ENCODE measurements at places on chromosomes 3 and 15.

DNA sequence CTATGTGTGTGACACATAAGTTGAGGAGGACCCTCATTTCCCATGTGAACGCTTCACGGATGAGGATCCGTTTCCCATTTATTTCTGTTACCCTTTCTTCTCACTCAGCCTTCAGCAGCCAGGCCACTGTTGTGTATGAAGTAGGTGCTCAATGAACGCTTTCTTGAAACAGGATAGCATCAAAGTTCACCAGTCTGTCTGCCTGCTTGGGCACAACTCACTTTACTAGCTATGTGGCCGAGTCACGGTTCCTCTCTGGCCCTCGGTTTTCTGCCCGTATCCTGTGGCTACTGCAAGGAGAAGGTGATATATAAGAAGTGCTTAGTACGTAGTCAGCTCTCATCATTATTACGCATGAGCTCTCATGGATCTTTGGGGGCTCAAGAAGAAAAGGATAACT lies 22.4 kb downstream of the ACSBG1 start:
- no peak for DNase-seq

DNA sequence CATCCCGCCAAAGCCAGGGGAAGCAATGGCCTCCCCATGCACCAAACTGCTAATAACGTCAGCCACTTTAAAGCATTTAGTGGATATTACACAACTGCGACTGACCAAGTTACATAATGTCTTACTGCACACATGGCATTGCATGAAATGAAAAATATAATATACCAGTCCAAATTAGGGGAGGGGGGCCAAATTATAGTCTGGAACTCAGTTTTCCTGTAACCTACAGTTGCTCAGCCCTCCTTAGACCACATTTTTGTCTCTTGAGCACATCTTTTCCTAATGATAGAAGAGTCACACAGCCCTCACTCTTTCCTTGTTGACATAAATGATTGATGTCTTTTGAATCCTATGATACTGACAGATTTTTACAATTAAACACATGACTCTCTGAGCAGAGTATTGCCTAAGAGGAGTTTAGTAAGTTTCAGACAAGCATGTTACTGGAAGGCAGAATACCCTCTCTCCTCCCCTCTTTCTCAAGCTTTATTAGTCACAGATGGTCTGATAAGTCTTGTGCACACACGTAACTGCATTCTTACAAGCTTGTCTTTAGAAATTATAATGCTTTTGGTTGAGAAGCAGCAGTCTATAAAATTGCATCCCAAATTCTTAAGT lies 1.1 kb upstream of the PLD1 start:
- DNase-seq = no peak

DNA sequence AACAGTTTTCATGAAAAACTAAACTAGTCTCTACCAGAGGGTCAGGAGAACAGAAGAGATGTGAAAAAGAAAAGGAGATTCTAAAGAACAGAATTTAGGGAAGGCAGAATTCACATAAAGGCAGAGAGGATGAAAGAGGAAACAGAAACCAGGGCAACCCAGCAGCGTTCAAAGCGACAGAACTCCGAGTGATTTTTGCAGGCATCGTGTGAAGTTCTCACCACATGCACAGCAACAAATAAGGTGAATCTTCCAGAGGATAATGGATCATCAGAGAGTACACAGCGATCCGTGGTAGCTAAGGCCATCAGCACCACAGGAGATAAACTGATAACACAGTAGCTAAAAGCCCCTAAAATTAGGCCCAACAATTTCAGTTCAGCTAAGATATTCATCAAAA lies 250.8 kb upstream of the THBS1 start:
- DNase-seq = no peak

DNA sequence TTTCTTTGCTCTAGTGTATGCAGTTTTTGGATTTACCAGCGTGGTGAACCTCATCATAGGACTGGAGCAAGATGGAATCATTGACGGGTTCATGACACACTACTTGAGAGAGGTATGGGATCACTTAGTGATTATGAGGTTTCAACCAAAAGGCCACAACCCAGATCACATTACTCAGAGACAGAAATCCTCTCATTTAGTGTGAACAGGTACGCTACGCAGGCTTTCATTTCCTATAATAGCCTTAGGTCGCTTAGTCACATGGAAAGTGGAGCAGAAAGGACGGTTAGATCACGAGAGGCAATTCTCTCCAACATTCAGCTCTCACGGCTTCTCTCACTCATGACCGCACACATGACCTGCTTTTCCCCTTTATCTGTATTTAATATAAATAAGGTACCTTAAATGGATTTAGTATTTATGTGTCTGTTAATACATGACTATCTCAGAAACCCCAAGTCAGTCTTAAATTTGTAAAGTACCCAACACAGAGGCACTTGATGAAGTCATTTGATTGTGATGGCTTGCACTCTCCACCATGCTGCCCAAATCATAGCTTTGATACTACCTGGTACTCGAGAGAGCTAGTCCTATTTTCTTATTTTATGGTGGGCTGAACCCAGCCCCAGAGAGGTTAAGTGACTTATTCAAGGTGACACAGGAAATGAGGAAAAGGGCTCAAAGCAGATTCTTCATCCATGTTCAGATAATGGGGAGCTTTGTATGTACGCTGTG lies 8.6 kb downstream of the TM6SF1 start:
- peak; percentile 19 for DNase-seq

- no peak for DNase-seq
Measured at GRCh38 chr3:11717768-11718636, 74.3 kb upstream of the VGLL4 start.

GRCh38 chr3:55728461-55729100 lies 241.5 kb upstream of the WNT5A start:
- peak; percentile 74 for DNase-seq

DNA sequence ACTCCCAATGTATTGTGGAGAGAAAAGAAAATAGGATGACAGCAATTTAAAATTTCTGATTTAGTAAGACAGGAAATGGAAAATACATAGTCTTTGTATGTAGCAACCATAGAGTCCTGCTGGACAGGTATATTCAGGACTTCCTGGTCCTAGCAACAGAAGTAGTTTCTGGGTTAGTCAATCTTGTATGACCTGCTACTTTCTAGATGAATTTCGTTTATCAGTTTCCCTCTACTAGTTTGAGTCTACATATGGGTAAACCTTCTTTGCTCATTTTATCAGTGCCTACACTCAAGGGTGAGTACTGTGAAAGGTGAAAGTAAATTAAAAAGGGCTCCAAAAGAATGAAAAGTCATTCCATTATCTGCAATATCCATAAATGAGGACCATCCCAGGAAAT lies 309.8 kb downstream of the UNC13C start:
- no peak for DNase-seq

GRCh38 chr3:184135149-184135910 lies at the start of gene EIF2B5:
EIF2B5 (plus strand) TSS chr3:184135358; CDS start chr3:184135386, 28 bp downstream.
- DNase-seq = peak; percentile 97

DNA sequence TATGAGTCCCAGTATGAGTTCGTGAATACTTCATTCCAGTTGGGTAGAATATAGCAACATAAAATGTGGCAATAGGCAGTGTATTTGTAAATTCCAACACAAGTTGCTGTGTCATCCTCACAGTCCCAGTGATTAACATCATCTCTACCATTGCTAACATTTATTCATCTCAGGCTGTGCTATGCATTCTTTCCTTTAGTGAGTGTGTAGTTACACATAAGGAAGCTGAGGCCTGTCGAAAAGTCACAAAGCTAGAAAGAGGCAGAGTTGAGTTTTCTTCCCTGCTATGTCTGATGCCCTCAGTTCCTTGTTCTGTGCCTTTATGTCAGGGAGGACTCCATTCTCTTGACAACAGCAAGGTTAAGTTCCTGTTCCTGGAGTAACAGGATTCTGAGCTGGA lies 96.4 kb downstream of the FNDC3B start:
- no peak for DNase-seq

- DNase-seq = peak; percentile 96
Measured at GRCh38 chr15:74889883-74890664, at the start of gene MPI. MPI (plus strand) TSS chr15:74890042; CDS start chr15:74890074, 32 bp downstream.

DNA sequence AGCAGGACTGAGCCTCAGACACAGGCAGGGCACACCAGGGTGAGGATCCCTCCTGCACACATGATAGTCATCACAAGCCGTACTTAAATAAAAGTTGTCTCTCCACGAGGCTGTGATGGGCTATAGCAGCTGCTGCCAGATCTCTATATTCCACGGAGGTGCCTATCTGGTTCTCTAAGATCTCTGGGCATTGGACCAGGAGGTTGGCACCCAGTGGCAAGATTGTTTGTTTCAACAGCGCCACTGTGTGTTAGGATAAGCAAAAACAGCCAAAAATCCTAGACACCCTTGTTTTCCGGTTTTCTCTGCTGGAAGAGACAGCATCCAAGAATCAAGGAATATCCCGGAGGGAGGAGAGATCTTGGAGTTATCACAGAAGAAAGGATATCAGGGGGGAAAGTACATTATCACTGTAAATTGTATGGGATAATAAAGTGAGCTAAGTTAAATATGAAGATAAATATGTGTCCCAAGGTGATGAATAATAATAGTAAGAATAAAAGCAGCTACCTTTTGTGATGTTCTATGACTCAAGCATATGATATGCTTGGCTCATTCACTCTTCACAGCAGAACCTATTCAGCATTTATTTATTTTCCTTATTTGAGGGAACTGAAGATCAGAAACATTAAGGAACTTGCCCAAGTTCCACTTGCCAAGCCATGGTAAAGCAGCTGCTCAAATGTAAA lies 90.6 kb upstream of the AKAP13 start:
- no peak for DNase-seq

DNA sequence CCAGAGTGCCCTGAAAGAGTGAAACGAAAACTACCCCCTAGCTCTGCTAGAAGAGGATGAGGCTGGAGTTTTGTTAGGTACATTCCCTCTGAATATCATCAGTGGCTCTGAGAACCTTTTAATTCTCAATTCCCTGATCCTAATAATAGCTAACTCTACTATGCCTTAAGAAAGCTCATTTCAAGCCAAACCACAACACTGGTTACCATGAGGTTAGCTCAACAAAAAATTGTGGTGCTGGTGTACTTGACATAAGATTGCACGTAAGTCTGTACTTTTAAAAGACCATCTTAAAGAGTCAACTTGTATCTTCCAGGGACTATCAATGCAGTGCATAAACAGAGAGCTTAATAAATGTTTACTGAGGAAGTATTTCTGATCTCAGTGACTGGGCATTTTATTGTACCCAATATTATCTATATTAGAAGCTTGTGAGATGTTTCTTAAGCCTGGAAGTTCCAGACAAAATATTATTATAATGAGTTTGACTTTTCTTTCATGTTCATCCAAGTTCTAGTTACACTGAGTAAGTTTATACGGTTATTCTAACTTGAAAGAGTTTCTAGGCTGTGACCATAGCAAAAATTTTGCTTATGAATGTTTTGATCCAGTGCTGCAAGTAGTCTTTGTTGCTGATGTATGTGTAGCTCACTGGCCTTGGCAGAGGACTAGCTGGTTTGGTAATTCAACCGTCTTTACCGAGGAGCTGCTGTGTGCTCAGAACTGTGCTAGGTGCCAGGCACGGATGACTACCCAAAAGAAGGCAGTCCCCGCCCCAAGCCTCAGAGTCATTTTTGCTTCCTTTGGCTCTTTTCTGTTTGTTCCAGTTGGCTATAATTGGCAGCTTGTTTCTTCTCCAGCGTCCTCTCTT lies 334.4 kb upstream of the TRIM42 start:
- no peak for DNase-seq

DNA sequence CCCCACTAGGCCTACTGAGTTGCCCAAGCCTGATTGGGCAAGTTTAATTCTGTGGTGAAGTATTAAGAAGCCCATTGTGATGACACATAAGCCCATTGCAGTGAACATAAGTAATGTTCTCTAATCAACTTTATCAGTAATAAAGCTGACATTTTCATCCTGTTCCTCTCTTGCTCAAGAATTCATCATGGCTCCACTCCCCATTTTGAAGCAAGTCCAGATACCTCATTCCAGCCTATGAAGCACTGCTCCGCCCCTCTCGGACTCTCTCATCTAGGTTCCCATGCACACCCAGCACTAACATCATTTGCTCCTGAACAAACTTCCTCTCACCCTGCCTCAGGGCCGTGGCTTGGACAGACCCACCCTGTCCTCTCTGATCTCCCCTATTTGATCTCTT lies 10.5 kb downstream of the SHF start:
- DNase-seq = no peak

DNA sequence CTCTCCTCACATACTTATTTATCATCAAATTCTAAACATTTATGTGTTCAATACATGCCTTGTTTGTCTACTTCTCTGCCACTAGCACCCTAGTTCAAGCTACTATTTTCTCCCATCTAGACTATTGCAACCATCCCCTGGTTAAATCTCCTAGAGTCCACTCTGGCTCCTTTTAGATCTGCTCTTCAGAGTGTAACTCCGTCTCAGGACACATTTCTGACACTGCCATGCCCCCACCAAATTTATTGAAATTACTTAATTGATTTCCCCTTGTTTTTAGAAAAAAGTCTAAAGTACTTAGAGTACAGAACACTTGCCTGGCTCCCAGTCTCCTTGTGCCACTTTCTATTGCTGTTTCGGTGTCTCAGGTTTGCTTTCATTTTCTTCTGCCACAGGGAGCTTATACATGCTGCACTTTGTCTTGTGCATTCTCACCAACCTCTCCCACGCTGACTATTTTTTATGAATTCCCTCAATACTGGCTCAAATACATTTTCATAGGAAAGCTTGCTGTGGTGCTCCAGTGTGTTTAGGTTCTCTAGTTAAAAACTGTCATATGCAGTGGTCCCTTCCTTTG lies 792.3 kb downstream of the DIPK2A start:
- DNase-seq = no peak

DNA sequence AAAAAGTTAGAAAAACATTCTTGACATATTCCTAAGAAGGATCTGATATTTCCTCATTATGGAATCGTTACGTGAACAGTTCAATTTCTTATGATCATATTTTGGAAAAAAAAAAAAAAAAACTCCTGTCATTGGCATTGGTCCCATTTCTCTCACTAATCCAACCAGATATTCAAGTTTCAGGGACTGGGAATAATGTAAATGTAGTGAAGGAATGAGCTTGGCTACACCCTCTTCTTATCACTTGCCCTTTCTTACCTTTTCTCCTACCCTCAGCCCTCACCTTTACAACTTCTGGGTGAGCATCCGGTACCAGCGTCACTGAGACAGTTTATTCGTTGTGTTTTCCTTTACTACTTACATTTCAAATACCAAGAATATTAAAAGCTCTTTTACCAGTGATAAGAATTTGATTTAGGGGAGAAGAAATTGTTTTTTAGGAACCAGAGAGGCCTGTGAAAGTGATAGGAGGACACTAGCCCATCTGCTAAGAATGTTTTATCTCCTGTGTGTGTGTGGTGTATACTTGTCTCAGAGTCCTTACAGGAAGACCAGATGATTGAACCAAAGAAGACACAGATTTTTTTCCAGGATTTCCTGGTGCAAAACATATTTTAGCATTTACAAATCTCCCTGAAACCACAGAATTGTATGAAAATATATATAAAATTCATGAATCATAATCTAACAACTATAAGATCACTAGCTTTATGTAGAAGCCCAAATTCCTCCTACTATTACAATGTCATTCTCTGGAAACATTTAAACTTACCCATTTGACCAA lies 946.7 kb downstream of the ZPLD1 start:
- DNase-seq = no peak

- DNase-seq = no peak
Measured at GRCh38 chr15:29611057-29611456, 211.2 kb downstream of the TJP1 start.
